ENCODE measurements at places on chromosomes 5 and 9.

- no peak for DNase-seq
These were observed 11.1 kb downstream of the FPGS start for GRCh38 chr9:127813686-127814226.

GRCh38 chr9:131279196-131279862 lies 3.0 kb upstream of the FAM78A start:
- no peak for DNase-seq

DNA sequence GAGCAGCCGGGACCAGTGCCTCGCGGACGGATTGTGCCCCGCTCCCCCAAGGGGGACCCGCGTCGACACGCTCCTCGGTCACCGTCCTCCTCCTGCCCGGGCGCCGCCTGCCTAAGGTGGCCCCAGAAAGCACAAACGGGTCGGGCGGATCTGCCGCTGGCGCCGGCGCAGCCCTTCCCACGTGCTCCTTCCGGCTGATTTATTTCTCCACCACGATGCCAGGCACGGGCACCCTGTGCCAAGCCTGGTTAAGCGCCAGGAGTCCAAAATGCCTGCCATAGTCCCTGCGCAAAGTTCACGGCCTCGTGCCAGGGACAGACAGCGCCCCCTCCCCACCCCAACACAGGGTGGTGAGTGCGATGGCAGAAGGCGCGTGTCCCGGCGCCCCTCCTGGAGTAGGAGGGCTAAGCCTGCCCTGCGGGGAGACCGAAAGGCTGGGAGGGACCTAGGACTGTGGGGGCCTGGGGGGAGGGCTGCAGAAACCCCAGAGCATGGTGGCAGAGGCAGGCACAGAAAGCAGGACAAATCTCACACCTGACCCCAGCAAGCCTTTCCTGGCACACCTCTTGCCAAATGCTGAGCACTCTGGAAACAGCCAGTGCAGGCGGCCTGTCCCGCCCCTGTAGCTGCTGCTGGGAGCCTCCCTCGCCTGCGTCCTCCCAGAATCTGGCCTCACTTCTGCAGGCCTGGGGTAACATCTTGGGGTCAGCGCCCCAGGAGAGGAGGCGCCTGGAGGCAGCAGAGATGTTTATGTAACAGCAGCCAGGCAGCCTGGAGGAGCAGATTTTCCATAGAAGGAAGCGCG lies 1.1 kb upstream of the NOTCH1 start:
- peak; percentile 31 for DNase-seq

DNA sequence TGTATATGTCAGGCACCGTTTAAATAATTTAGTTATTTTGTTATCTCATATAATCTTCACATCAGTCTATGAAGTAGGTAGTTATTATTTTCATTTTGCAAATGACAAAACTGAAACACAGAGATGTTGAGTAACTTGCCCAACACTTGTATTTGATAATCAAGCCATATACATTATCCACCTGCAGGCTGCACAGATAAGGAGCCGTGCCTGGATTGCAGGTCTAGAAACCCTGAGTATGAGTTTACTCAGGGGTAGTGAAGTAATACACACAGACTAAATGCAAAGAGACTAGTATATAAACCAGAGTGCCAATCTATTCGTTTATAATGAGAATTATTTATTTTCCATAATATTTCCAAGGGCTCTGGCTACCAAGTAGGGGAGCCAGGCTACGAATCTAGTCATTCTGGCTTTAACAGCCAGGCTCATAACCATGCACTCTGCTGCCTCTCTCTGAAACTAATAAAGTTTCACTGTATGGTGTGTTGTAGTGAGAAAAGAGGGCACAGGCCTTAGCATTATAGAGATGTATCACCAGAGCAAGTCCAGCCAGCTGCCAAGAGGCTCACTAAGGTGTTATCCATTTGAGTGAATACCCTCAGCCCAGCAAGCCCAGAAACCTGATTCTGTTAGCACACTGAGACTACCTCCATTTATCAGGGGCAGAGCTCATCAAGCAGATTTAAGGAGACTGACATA lies 4.5 kb downstream of the HEMGN start:
- no peak for DNase-seq

DNA sequence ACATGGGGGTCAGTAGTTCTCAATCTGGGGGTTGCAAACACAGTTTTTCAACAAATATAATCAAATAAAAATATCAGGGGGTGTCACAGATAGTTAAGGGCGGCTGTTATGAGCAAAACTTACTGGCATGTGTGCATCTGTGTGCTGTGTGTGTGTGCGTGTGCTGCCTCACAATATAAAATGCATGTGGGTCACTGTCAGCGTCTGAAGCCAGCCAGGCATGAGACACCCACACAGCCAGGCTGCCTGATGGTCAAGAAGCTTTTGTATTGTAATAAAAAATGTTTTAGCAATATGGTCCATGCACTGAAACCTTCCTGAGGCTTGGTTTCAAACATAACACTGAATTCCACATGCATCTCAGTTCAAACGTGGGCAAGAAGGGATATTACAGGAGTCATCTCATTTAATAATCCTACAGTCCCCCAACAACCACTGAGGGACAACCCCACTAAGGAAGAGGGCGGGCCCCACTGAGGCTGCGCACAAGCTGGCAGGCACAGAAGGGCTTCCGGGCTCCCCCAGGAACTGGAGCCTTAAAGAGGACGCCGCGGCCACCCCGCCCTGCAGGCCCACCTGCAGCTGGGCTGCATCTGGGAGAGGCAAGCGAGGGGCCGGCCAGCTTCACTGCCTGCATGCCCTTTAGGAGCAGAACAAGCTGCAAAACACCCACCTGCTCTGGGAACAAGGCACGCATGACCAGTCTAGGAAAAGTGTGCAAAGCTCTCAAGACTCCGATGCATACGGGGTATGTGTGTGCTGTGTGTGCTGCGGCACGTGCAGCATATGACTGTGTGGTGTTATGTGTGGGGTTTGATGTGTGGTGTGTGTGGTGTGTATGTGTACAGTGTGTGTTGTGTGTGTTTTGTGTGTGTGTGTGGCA lies 14.1 kb downstream of the SEMA4D start:
- peak; percentile 56 for DNase-seq

DNA sequence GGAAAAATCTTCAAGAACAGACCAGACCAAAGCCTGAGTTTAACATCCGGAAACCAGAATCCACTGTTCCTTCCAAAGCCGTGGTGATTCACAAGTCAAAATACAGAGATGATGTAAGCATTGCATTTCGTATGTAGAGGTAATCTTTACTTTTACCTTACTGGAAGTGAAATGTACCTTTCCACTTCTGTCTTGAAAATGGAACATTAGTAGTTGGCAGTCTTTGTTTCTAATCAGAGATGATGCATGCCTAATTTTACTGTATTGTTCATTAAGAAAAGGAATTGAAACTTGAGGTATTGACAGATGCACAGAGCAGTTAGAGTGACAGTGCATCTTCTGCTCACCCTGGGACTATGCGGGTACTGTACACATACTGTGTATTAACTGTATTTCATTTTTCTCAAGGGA lies 34.6 kb downstream of the HABP4 start:
- no peak for DNase-seq

GRCh38 chr5:142364251-142365145 lies 39.7 kb upstream of the SPRY4 start:
- no peak for DNase-seq

Data from activated T-helper 1 cell treated with anti-CD3 and anti-CD28 coated beads, Interleukin-12 subunit alpha, Interleukin-12 subunit beta, Interleukin-2, Interleukin-4 antibody, amounts not matched to agents 30 ng/mL and 10 ng/mL and 1 ng/mL, durations not matched to agents 14 hours and 24 hours and 36 hours (primary cell).